CMK (cell line): ENCODE measurements at places on chromosomes 4 and X.

DNA sequence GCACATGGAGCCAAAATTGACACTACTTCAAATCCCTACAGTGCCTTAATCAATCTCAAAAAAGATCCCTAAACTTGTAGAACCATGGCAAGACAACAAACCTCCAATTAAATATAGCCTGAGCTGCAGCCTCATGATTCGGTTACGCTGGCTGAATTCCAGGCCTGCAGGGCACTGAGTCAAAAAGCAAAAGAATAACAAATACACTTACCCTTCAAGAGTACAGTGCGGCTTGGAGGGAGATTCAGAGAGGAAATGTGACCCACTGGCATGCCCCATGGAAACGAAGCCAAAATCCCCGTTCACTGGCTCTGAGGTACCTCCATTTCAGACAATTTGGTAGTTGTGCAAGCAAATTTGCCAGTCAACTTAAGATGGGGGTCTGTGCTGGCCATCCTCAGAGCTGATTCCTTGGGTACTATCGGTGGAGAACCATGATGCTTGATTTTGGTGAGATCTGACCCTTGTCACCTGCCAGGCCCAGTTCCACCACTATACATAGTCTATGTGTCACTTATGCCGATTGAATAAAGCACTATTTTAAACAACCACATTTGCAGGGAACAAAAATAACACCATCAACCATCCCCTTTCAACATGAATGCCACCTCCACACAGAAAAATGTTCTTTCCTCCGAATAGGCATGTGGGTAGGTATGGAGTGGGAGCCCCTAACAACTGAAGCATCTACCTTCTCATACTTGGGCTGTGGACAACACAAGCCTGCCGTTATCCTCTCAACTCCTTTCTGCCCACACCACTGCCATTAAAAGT lies 2.1 kb downstream of the C4orf54 start:
- DNase-seq, result no peak

GRCh38 chrX:45601052-45601451 lies 400.4 kb upstream of the DIPK2B start:
- no peak for DNase-seq

DNA sequence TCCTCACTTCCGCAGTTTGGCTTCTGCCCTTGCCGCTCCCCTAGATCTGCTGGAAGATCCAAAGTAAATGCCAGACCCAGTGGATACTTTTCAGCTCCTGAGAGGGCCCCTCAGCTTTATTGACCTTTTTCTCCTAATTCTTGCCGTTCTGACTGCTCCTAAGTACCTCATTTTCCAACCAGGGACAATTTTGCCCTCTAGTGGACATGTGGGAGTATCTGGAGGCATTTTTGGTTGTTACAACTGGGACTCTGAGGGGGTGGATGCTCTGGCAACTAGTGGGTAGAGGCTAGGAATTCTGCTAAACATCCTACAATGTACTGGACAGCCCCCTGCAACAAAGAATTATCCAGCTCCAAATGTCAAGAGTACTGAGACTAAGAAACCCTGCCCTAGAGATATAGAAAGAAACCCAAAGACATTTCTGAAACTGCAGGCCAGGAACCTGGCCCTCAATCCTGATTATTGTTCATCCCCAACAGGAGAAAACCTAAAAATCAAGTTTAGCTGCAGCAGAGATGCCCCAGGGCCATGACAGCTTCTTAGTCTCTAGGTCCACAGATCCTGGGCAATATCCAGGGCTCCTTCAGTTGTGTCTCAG lies 3.4 kb downstream of the TEX13B start:
- no peak for DNase-seq

DNA sequence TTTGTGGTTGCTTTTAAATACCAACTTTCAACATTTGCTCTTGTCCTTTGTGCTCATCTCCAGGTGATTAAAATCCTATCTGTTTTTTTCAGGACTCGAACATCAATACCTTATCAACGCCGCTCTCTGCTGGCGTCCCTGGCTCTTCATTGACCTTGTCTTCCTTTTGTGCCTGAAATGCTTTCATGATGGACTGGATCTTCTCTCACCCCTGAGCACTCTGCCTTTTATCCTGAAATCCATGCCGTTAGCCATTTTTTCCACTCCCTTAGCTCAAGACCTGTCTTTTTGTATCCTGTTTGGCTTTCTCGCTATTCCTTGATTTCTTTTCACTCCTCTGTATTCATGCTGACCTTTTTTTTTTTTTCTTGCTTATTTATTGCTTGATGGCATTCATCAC lies 549.5 kb upstream of the CPEB2 start:
- no peak for DNase-seq
